H7 (cell line): ENCODE measurements at places on chromosomes 6 and 20. TPM values are rescaled to one million over a fixed set of nuclear protein-coding genes. Genes with fewer than 3 reads are reported as not detected.

SAMD10 gene
- total RNA-seq, result 3.8 and 5.7 TPM in 2 replicates

IFNGR1 gene
- 21.8 and 24.7 TPM in 2 replicates for total RNA-seq

SEL1L2 gene
- total RNA-seq, result not detected in 2 replicates

GRCh38 chr6:89974834-89975233 is 80.6 kb downstream of the GJA10 start:
- no peak for DNase-seq

DNA sequence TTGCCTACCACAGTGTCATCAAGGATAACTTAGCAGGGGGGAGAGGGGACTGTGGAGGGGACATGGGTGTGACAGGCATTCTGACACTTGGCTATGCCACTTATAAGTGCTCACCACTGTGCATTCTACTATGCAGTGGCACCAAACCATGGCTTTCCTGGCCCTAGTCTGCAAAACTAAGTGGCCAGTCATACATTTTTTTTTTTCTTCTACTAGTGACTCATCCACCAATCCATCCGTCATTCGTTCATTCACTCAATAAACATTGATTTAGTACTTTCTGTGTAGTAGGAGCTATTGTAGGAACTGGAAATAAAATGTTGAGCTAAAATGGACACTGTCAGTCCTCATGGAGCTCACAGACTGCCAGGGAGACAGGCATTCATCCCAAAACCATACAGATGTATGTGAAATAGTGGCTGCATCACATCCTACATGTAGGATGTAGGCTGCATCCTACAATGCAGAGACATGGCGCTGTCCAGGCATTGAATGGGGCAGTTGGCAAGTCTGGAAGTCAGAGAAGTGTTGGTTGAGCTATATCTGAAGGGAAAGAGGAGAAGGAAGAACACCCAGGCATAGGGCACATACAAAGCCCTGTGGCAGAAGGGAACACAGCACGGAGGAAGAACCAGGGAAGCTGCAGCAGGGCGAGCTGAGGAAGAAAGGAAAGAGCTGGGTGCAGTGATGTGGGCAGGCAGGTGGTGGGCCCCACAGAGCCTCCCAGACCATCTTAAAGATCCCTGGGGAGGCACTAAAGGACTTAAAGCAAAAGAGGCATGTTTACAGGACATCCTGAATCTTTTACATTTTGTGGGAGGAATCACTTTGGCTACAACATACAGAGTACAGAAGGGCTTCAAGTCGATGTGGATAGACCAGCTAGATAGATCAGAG is 224.4 kb downstream of the UST start:
- no peak for DNase-seq

SLC16A10 gene
- total RNA-seq, result 5.1 and 7.9 TPM in 2 replicates

DNA sequence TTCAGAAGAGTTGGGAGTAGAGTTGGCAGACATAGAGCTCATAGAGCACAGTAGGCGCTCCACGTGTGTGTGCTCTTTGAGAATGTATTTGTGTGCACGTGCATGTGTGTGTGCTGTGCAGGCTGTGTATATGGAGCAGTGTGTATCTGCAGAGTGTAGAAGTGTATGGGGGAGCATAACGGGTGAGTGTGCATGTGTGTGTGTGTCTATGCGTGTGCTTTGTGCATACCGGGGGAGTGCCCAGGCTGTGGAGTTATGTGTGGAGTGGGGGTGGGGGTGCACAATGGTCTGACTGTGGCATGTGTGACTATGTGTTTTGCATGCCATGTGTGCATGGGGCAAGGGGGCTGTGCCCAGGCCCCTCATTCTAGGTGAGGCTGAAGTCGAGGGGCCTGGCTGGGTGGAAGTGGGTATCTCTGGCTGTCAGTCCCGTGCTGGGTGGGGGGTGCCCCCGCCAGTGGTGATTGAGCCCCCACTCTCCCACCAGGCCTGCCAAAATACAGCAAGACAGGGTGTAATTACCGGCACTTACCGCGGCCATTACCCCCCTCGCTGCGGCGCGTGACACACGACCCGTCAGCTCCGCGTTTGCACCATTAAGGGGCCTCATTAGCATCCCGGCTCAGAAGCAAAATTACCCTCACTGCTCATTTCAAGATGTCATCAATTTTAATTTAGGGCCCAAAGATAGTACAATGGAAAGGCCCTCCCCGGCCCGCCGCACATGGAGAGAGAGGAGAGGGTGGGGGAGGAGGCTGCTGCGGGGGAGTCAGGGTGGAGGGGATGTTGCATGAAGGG is 39.1 kb downstream of the MDFI start:
- DNase-seq, result no peak

DNA sequence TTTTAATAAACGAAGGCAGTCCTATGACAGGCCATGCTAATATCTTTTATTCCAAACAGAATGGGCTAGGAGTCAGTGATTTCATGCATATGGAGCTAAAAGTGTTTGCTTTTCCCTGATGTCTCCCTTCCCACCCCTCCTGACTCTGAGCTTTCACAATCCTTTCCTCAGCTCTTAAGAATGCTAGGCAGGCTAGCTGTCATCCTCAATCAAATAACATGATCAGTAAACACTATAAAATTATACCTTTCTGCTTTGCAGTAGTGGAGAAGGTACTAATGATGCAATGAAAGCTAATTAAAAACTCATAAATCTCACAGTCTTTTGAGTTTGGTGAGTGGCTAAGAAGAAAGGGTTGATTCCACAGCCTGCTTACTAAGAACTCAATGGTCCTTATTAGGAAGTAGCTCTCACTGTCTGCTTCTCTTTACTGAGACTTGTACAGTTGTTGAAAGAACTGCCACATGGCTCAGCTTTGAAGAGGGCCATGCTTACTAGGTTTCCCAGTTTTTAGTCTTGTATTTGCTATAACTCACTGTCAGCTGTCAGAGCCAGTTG is 250.9 kb upstream of the JAG1 start:
- DNase-seq, result no peak

RAET1L gene
- total RNA-seq, result not detected in 2 replicates

DNA sequence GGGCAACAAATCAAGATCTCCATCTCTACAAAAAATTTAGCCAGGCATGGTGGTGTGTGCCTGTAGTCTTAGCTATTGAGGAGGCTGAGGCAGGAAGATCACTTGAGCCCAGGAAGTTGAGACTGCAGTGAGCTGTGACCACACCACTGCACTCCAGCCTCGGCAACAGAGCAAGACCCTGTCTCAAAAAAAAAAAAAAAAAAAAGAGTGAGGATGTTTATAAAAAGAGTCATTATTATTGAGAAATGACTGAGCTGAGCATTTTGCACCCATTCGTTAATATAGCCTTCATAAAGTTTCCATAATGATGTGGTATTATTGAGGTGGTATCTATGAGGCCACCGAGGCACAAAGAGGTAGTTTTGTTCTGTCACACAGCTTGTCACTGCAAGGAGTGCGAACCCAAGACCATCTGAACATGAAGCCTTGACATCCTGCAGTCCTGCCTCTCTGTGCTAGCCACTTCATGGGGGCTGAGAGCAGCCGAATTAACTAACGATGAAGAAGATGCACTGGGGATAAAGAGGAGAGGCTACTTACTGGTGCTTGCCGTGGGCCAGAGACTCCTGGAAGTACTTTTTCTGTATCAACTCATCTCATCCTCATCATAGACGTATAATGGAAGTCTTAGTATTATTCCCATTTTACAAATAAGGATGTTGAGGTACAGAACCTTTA is 175.5 kb downstream of the BCAS1 start:
- DNase-seq, result no peak

DNA sequence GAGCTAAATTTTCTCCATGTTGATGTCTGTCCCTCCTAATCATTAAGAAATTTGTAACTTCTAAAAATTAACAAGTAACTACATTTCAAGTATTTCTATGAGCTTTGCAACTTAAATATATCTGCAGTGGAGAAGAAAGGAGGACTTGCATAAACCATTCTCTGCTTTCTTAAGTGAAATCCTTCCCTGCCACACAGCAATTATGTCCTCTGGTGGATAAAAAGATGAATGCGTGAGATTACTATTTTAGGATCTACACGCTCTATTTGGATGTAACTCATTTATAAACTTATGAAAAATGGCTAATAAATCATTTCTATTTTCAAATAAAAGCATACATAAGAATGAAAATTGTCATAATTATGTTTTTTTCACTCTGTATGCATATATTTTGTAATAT is 338.0 kb upstream of the PTCHD4 start:
- no peak for DNase-seq

MYCT1 gene
- total RNA-seq, result 0.92 and 2.7 TPM in 2 replicates

- DNase-seq, result peak; percentile 77
Observed at GRCh38 chr20:35992713-35993335, 24.4 kb downstream of the CNBD2 start.

ZSCAN12 gene
- 4.6 and 7.1 TPM in 2 replicates for total RNA-seq

- DNase-seq, result no peak
Observed at GRCh38 chr6:111623046-111623718, 17.5 kb upstream of the TRAF3IP2 start.

ENPP3 gene
- not detected in 2 replicates for total RNA-seq

DNA sequence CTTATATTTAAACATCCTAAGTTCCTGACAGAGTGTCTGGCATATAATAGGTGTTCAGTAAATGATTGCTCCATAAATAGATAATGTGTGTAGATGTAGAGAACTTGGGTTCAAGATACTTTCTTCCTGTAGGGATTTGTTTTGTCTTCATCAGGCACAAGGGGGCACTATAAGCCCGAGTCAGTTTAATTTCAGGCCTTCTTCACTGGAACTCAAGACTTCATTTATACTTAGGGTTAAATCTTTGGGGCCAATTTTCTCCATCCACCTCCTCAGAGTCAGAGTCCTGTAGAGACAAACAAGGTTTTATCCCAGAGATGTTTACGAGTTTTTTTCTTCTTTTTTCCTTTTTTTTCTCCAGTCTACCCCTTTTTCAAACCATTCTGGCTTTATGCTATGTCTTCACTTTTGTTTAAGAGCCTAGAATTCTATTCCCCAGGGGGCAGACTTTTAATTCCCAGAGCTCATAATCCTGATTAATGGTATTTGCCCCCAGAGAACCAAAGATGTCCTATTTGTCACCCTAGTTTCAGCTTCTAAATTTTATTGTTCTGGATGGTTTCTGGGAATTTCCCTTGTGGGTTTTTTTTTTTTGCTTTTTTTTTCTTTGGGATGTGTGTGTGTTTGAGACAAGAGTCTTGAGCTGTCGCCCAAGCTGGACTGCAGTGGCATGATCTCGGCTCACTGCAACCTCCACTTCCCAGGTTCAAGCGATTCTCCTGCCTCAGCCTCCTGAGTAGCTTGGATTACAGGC is 88.4 kb downstream of the HFE start:
- DNase-seq, result peak; percentile 69

ADAM33 gene
- 3.3 and 5.5 TPM in 2 replicates for total RNA-seq
